MCF 10A (cell line): ENCODE measurements at places on chromosomes 3 and 15. TPM values are rescaled to one million over a fixed set of nuclear protein-coding genes. Genes with fewer than 3 reads are reported as not detected.
A peak's percentile ranks its signal among the peaks of the same experiment; 100 is the strongest.

Gene GXYLT2
- total RNA-seq = 3.9 and 4.1 TPM in 2 replicates

Gene PLOD2
- 109 and 149 TPM in 2 replicates for total RNA-seq

Gene HIGD2B
- total RNA-seq = not detected in 2 replicates

Gene DCBLD2
- 161 and 206 TPM in 2 replicates for total RNA-seq

Gene MESP1
- total RNA-seq = 0.58 and 1.6 TPM in 2 replicates

Gene FAM107A
- not detected in 2 replicates for total RNA-seq

Gene ASB14
- total RNA-seq = not detected in 2 replicates

DNA sequence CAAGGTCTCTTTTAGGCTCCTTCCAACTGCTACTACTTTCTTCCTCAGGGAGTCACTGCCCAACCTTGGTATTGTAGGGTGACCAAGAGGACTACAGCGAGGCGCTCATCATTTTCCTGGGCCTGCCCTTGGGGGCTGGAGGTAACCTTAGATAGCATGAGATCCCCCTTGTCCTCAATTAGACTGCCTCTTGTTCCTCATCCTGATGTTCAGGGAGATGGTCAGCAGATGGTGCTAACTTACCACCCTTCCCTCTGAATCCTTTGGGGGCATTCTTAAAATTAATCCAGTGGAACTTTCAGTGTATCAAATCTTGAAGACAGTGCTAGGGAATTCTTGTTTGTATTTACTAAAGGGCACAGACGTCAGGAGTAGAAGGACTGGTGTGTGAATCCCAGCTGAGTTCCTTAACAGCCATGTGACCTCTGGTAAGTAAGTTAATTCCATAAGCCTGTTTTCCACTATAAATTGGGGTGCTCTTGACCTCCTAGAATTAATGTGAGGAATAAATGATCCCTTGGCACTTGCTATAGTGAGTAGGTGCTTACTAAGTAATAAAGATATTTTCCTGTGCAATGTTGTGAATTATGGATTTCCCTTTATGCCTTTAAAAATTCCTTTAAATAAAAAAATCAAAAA, 4.1 kb upstream of the CLPX start:
- DNase-seq = peak; percentile 62

- DNase-seq = peak; percentile 97
These were observed 88.2 kb upstream of the TSC22D2 start for GRCh38 chr3:150319900-150320299.

DNA sequence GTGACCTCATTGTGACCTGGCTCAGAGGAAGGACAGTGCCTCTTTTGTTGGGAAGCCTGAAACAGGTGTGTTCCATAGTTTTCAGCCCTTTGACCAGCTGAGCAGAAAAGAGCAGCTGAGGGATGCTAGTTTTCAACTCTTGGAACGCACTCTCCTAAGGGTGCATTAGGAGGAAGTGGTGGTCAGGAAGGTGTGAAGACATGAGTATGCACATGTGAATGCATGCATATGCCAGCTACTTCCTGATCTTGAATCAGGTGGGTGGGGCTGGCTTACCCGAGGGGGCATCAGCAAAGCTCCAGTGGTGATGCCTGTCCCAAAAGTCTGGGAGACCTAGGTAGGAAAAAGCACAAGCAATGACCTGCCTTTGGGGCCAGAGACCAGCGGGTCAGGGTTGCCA, 23.3 kb upstream of the CEMIP start:
- DNase-seq = no peak

- DNase-seq = no peak
These were observed 130.8 kb upstream of the SNTN start for GRCh38 chr3:63521657-63522056.

DNA sequence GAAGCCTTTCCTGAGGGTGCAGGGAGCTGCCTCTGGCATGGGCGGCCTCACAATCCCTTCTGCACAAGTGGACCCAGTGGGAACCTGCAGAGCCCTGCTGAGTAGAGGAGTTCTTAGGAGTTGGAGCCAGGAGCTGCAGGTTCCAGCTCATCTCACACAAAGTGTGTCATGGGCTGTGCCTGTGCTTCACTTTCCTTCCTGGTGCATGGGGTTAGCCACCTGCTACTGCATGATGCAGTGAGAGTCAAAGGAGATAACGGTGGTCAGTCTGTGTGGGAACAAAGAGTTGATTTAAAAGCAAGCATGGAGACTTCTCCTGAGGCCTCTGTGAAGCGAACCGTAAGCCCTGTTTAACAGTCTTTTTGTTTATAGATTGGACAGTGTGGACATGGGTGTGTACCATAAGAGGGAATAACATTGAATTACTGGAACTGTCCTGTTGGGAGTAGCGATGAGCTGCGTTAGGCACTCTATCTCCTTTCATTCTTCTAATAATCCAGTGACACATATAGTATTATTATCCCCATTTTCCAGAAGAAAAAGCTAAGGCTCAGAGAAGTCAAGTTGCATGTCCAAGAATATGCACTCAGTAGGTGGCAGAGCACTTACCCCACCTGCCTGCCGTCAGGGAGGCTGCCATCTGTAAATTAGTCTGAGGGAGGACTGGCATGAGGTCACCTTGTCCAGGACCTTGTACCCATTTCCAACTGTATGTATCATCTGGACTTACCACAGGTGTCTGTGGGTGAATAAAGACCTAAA, 68.7 kb upstream of the PRR23C start:
- peak; percentile 15 for DNase-seq

DNA sequence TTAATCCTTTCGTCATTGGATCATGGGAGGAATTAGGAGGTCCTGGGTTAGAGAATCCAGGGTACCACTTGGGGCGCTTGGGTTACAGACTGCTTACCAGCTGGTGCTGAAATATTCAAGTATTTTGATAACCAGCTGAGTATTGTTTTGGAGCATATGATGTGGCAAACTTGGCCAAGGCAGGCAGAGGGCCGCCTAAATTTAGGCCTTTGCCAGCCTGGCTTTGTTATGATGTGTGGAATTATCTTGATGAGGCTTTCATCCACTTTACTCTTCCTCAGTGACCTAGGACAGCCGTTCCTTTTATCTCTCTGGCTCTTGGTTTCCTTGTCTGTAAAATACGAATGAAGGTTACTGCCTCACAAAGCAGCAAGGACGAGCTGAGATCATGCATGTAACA, 6.9 kb downstream of the COPG1 start:
- DNase-seq = no peak

- DNase-seq = no peak
These were observed 41.6 kb downstream of the ABCC5 start for GRCh38 chr3:183975981-183976662.

GRCh38 chr3:154794814-154795445, 285.2 kb upstream of the MME start:
- no peak for DNase-seq

DNA sequence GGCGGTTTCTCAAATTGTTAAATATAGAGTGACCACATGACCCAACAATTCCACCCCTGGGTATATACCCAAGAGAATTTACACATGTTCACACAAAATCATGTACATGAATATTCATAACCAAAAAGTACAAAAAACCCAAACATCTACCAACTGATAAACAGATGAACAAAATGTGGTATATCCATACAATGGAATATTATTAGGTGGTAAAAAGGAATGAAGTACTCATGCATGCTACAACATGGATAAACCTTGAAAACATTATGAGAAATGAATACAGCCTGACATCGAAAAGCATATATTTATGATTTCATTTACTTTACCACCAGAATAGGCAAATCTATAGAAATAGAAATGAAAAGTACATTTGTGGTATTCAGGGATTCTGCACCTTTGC, 7.4 kb downstream of the PLCB2 start:
- no peak for DNase-seq

- no peak for DNase-seq
These were observed 402.2 kb upstream of the PROK2 start for GRCh38 chr3:72187131-72187530.

DNA sequence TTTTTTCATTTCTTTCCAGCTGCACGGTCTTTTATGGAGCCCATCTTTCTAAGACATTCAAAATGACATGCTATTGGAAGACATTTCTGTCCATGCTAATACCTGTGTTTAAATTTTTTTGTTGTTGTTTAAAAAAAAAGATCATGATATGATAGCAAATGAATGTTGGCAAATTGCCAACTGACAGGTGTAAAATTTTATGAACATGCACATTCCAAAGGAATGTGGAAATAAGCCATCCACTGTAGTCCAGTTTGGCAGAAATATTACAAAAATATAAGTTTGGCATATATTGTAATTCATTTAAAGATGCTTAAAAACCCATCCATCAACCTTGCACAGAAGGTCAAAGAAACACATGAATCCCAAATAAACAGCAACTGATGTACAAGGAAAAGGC, 75.6 kb upstream of the WNT5A start:
- peak; percentile 19 for DNase-seq

GRCh38 chr15:100731267-100732152, 129.1 kb downstream of the ASB7 start:
- peak; percentile 24 for DNase-seq

GRCh38 chr3:5390936-5391625, 203.6 kb downstream of the EDEM1 start:
- DNase-seq = no peak

DNA sequence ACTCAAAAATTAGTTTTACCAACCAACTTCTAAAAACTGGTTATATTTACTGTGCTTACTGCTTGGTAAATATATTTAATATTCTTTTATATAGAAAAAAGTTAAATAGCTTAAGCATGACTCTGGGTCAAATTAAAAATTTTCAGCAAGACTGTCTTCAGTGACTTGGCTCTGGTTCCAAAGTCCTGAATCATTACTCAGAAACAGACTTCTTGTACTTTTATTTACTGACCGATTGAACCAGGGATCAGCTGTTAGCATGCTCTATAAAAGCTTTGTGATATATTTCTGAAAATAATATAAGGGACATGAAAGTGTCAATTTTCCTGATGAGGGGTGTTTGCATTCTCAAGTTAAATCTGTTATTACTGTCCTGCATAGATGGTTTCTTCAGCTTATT, 164.3 kb downstream of the MCTP2 start:
- peak; percentile 9 for DNase-seq

DNA sequence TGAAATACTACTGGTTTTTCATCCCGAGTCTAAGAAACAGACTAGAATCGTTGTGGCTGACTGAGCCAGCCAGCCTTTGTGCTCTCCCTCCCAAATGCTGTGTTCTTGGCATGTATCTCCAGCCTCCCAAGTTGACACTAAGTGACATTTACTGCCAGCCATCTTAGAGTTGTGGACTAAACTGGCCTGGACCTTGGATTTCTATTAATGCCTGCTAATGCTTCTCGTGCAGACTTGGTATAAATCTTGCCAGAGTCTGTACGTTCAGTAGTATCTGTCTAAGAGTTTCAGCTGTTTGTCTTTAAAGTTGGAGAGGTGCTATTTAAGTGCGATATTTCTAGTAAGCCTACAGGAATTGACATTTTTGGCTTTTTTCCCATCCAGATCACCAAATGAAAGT, 166.6 kb upstream of the BHLHE40 start:
- DNase-seq = no peak

- DNase-seq = no peak
These were observed 17.1 kb downstream of the GALNT15 start for GRCh38 chr3:16191591-16191990.

- no peak for DNase-seq
These were observed 60.1 kb downstream of the PXYLP1 start for GRCh38 chr3:141291559-141292355.

DNA sequence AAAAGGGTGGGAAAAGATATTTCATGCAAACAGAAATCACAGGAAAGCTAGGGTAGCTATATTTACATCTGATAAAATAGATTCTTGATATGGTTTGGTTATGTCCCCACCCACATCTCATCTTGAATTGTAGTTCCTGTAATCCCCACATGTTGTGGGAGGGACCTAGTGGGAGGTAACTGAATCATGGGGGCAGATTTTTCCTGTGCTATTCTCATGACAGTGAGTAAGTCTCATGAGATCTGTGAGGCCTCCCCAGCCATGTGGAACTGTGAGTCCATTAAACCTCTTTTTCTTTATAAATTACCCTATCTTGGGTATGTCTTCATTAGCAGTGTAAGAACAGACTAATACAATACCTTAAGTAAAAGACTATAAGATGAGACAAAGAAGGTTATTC, 558.1 kb downstream of the RSL24D1 start:
- DNase-seq = no peak

DNA sequence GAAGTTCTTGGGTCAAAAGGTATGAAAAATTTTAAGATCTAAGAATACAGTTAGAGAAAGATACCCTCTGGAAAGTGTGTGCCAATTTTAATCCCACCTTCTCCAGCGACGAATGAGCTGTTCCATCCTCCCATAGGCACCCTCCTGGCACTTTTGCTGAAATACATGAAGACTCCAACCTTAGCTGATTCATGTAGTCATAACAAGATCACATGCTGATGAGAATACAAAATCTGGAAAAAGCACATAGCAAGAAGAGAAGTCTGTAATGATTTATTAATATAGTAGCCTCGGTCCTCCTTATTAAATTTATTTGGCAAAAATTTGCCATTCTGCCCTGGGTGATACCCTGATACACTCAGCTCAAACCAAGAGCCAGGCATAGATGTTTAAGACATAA, 88.9 kb downstream of the CCR1 start:
- no peak for DNase-seq
